ENCODE measurements at places on chromosomes 13 and 19.
A peak's percentile ranks its signal among the peaks of the same experiment; 100 is the strongest.

GRCh38 chr19:6521718-6522646 is 8.8 kb upstream of the TNFSF9 start:
- DNase-seq = no peak

DNA sequence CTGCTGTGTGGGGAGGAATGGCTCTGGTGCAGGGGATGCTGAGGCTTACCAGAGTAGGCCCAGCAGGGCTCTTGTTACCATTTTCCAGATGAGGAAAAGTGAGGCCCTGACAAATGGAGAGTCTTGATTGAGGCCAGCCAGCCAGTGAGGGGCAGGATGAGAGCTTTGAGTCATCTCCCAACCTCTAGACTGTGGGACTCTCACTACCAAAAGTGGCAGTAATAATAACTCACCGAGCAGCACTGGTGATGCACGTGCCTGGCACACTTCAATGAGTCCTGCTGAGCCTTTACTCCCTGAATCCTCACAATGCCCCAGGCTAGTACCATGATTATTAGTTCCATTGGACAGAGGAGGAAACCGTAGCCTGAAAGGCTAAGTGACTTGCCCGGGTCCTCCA is 7.8 kb downstream of the CIC start:
- DNase-seq = no peak

GRCh38 chr19:58395979-58396627 is 647 bp downstream of the RNF225 start:
- peak; percentile 61 for DNase-seq

- DNase-seq = peak; percentile 57
Observed at GRCh38 chr19:41449865-41450178, 6.9 kb downstream of the ERICH4 start.

- DNase-seq = peak; percentile 81
Observed at GRCh38 chr19:16886305-16886880, 2.4 kb upstream of the F2RL3 start.

GRCh38 chr13:77991003-77991402 is 72.4 kb upstream of the EDNRB start:
- DNase-seq = no peak

GRCh38 chr13:50670847-50671496 is 172.5 kb downstream of the DLEU7 start:
- DNase-seq = no peak

DNA sequence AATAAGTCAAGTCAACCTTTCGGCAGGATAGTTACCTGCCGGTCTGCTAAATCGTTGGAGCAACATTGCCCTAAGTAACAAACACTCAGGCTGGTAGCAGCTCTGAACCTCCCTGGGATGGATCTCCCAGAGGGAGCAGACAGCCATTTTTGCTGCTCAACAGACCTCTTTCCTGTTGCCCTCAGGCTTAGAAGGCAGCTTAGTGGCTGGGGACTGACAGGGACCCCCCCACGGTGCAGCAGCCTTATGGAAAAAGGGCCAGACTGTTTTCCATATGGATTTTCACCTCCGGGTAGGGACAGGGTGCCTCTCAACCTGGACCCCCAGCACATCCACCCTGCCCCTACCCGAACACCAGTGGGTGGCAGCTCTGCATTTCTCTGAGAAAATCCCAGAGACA is 49.7 kb downstream of the UBL3 start:
- DNase-seq = no peak

DNA sequence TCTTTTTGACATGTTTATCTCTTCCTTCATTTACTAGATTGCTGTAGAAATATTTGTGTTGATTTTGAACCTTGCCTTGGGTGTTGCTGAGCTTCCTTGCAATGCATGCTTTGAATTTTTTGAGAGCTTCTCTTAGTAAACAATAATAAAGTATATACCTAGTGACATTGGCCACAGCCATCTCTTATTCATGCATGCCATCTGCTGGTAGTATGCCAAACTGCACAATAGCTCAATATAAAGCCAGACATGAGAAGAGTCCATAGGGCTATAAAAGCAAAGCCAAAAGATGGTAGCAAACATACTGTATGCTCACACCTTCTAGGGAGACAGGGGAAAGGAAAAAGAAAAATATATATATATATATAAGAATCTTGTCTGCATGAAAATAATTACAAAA is 18.9 kb upstream of the ZSCAN5A start:
- DNase-seq = peak; percentile 78

- DNase-seq = peak; percentile 89
Observed at GRCh38 chr19:13849991-13850909, 26.7 kb upstream of the NANOS3 start.

- no peak for DNase-seq
Observed at GRCh38 chr19:43444531-43445287, 20.7 kb downstream of the LYPD3 start.

- DNase-seq = no peak
Observed at GRCh38 chr19:15519433-15519976, 11.2 kb downstream of the CYP4F22 start.

- no peak for DNase-seq
Observed at GRCh38 chr19:49423985-49424303, 703 bp upstream of the PTH2 start.

GRCh38 chr13:47049276-47049989 is 152.6 kb upstream of the HTR2A start:
- DNase-seq = no peak

DNA sequence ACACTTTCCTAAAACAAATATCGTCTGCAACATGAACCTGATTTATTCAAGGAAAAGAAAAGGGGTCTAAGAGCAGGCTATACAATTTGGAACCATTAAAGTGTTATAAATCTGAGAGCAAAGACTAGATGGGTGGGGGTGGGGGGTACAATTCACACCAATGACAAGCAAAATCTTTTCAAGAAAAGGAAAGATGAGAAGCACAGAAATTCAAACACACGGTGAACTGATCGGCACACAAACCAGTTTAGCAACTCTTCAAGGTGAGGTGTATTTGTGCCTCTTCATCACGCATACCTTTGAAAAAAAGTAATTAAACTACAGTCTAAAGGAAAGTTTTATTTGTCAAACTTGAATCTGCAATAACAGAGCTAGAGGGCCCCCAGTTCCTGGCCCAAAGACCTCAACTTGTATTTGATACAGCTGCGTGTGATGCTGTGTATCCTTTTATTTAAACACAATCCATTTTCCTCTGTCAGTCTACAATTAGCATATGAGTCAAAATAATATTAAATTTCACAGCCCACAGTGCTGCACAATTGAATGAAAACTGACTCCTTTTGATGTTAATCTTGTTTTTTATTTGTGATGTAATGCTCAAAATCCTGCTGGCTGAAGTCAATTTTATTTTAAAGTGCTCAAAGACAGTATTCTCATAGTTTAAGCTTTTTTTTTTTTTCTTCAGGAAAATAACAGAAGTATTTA is 14.2 kb downstream of the EFNB2 start:
- peak; percentile 49 for DNase-seq

DNA sequence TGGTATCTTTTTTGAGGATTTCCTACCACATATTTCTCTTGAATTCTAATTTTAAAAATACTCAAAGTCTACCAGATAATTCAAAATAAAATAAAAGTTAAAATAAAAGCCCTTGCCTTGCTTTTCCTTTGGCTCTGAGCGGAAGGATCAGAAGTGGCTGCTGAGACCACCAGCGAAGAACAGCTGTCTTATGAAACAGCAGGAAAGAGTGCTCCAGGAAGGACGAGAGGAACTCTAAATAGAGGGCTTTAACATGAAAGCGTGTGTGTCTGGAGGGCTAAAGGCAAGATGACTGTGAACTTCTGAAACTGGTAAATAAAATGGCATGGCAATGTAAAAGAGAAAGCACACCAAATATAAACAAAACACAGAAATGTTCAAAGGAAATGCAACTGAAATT is 521.5 kb upstream of the SPRY2 start:
- no peak for DNase-seq

GRCh38 chr13:98990701-98991100 is 12.8 kb upstream of the DOCK9 start:
- DNase-seq = no peak

- DNase-seq = peak; percentile 26
Observed at GRCh38 chr13:20953245-20953931, 50.8 kb upstream of the XPO4 start.

GRCh38 chr19:55158423-55158822 is 891 bp upstream of the TNNI3 start:
- no peak for DNase-seq

DNA sequence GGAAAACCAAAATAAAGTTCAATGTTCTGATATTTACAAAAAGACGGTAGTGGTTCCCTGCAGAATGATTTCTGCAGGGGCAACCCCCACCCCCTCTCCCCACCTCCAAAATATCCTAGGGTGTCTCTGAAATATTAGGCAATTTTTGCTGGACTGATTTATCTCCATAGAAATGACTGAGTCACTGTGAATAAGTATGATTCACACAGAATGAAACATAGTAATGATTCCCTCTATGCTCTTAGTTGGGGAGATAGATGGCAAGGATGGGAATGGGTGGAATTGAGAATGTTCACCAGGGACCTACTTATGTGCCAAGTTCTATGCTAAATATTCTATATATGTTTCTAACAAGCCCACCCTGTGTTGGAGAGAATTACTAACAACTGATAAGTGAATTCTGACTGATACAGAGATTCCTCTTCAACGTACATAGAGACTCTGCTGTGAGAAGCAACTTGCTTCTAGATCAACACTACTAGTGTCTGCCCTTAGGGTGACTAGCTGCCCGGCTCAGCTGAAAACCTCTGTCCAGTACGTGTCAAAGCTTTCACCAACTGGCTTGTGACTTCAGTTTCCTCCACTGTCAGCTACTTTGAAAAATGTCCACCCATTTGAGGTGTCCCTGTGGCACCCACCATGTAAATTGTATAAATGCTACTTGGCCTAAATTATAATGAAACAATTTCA is 38.4 kb upstream of the RAP2A start:
- no peak for DNase-seq

- peak; percentile 95 for DNase-seq
Observed at GRCh38 chr19:49676136-49676783, 811 bp upstream of the PRMT1 start.

DNA sequence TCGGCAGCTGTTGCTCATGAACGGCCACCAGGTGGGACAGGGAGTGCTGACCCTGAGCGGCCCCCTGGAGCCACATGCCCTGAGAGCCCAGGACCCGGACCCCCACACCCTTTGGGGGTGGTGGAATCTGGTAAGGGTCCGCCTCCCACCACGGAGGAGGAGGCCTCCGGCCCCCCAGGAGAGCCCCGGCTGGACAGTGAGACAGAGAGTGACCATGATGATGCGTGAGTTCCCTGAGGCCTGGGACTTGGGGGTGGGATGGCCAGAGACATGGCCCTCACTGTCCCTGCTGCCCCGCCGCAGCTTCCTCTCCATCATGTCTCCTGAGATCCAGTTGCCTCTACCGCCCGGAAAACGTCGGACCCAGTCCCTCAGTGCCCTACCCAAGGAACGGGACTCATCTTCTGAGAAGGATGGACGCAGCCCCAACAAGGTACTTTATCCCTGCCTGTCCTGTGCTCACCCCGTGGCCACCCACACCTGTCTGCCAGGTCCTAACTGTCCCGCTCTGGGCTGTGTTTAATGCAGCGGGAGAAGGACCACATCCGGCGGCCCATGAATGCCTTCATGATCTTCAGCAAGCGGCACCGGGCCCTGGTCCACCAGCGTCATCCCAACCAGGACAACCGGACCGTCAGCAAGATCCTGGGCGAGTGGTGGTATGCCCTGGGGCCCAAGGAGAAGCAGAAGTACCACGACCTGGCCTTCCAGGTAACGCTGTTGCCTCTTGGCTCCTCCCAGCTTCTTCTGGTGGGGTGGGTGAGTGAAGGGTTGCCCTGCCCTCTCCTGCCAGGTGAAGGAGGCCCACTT is 14.7 kb upstream of the PRR19 start:
- DNase-seq = no peak

- DNase-seq = no peak
Observed at GRCh38 chr13:59790626-59791025, 373.1 kb downstream of the DIAPH3 start.

GRCh38 chr13:51397262-51397941 is 55.4 kb downstream of the INTS6 start:
- no peak for DNase-seq
